Spinal cord (tissue), 10 donors: ENCODE measurements at places on chromosomes 5 and 9. TPM values are rescaled to one million over a fixed set of nuclear protein-coding genes. Genes with fewer than 3 reads are reported as not detected.
A peak's percentile ranks its signal among the peaks of the same experiment; 100 is the strongest.

Gene FGD3
- 15.3 TPM for polyA plus RNA-seq

GRCh38 chr9:35553670-35554543 lies 51.2 kb upstream of the TESK1 start:
- peak; percentile 51 for DNase-seq

DNA sequence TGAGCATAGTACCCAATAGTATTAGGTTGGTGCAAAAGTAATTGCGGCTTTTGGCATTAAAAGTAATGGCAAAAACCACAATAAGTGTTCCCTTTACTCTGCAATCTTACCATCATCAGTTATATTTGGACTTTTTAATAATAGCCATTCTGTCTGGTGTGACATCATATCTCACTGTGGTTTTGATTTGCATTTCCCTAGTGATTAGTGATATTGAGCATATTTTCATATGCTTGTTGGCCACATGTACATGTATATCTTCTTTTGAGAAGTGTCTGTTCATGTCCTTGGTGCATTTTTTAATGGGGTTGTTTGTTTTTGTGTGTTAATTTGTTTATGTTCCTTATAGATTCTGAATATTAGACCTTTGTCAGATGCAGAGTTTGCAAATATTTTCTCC lies 289.9 kb downstream of the FAM170A start:
- no peak for DNase-seq

DNA sequence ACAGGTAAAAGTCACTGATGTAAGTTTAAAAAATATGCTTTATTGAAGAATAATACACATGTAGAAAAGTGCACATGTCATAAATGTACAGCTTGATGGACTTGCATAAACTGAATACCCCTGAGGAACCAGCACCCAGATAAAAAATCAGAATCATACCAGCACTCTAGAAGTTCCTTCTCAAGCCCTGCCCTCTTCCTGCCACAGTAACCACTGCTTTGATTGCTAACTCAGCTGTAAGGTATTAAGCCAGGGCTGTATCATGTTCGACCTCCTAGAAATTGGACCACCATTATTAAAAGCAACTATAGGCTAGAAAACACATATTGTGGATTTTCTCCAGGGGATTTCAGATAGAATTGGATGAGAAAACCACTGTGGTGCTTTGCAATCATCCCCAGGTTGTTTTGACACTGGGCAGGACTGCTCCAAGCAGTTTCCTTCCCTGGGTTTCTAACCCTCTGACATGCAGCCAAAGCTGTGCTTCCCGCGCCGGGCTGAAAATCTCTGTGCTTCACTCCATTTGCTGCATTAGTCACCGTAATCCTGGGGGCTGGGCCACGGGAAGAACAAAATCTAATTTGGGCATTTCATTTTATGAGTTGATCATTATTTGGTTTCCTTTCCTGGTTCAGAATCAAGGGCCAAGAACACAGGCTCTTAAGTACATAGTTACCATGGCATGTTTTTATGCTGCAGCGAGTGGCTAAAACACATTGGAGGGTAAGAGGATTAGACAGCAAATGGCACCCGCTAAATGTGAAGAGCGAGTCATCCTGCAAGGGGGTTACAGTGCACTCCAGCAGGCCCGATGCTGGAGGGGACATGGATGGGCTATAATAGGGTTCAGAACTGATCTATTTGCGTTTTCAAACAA lies 139.4 kb upstream of the IL12B start:
- DNase-seq, result no peak

DNA sequence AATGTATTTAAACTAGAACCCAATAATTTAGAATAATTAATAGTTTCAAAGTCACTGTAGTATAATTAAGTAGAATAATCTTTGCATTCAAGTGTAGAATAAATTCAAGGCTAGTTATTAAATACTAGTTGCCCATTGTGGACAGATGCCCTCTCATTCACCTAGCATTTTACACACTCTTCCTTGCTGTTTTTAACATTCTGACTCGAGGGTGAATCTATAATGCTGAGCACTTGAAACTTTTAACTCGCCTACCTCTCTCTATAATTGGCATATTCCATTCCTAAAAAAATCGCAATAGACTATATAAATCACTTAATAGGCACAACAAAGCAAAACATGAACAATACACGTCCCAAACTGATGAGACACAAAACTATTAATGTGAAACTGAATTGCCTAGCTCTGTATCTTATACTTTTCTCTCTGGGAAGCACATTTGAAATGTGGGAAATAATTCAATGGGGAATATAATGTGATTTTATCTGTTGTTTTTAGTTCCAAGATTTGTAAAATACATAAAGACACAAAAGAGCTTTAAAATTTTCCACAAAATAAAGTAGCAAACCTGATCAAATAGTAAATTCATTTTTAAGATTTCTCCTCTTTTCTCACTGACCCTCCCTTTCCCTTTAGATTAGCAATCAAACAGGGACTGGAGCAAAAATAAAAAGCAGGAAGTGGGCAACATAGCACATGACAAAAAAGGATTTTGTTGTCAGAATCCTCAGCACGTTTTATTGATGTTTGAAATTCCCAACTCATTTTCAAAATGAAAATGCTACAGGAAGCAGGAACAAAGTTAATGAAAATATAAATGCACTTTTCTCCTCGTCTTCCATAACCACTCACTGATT lies 295.6 kb downstream of the PDE4D start:
- DNase-seq, result no peak

DNA sequence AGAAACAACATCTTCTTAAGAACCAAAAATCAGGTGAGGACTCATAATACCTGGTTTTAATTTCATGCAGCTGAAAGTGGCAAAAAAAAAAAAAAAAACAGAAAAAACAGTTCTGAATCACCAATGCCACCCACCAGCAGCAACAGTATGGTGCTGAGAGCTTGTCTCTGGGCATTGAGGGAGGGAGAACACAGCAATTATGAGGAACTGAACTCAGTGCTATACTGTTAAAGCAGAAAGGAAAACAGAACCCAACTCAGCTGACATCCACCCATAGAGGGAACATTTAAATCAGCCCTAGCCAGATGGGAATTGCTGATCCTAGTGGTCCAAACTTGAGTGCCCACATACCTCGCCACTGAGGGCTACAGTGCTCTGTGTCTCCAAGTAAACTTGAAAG lies 657.9 kb downstream of the ACTL7B start:
- no peak for DNase-seq

GRCh38 chr5:14671414-14671813 lies 6.9 kb downstream of the OTULIN start:
- DNase-seq, result no peak

- peak; percentile 50 for DNase-seq
Measured at GRCh38 chr5:123810253-123810652, 298.3 kb downstream of the CSNK1G3 start.

DNA sequence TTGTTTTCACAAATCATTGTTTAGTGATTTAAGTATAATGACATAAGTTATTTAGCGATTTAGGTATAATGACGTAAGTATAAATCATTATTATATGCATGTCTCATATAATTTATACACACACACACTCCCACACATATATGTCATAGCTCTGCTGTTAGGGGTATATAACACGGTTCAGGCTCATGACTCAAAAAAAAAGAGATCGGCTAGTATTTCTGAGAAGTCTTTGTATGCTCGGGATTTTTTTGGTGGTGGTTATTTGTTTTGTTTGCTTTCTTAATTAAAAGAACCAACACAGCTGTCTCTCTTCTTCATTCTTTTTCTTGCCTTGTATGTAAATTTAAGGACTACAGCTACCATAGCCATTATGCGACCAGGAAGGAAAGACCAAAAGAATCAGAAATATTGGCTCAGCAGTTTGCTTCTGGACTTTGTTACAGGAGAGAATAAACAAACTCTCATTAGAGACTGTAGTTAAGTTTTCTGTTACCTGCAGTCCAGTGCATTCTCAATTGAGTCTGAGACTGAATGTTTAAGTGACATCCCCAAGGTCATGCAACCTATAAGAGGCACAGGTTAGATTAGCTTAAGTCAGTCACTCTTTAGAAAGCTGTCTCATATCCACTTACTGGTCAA lies 83.2 kb upstream of the NREP start:
- DNase-seq, result no peak

Gene PCDHGB2
- 14.0 TPM for polyA plus RNA-seq

GRCh38 chr5:55699041-55699688 lies 13.0 kb downstream of the SLC38A9 start:
- no peak for DNase-seq

GRCh38 chr5:6291961-6292360 lies 86.4 kb downstream of the MED10 start:
- DNase-seq, result no peak

DNA sequence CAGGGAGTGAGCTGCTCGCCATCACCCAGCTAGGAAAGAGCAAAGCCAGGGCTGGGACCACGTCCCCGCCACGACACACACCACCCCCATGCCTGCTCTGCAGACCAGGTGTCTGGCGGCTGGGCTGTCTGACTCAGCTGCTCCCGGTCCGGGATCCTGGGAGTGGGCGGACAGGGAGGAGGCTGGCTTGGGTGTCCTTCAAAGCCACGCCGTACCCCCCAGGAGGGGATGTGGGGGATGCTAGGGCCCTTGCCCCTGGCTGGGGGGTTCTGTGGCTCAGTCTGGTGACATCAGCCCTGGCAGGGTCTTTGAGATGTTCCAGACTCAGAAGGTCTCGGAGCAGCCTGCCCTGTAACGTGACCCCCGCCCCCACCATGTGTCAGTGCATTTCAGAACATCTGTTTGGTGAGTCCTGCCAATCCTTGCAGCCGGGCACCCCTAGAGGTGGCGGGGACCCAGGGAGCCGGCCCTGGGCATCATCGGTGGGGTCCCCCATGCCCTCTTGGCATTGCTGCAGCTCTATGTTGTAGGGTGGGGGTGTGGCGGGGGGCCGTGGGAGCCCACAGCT lies 62.3 kb downstream of the HMCN2 start:
- no peak for DNase-seq

Gene CDH12
- 5.8 TPM for polyA plus RNA-seq

Gene FOCAD
- polyA plus RNA-seq, result 32.3 TPM

GRCh38 chr9:89956907-89957306 lies 352.1 kb downstream of the GADD45G start:
- DNase-seq, result no peak

DNA sequence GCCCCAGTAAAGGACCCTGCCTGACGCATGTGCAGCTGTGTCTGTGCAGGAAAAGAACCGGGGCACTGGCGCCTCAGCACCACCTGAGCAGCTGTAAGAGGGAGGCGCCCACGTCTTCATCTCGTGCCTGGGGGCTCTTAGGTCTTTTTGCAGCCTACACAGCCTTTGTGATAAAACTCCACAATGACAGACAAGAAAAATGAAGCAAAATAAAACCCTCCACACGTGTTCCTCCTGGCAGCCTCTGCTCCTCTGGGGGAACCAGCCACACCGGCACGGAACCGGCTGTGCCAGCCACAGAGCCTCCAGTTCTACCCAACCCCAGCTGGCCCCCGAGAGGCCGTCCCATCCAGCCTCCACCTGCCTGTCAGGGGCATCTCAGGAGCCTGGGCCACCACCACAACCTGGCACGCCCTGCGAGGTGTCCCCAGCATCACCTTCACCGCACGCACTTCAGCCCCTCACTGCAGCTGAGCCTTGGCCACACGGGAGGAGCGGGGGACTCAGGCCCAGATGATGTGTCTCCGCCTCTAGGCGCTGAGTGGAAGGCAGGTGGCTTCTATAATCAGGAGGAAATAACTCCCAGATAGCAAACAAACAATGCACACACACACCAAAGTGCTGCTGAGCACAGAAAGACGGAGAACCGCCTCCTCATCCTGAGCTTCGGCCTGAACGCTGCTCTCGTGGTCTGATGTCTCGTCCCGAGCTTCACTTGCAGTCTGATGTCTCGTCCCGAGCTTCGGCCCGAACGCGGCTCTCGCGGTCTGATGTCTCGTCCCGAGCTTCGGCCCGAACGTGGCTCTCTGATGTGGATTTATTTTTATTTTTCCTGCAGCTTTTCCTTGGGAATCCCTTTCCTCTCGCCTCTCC lies 28.6 kb upstream of the NSMF start:
- DNase-seq, result no peak

Gene IFNA13
- polyA plus RNA-seq, result not detected

- no peak for DNase-seq
Measured at GRCh38 chr9:69809304-69809863, 11.2 kb upstream of the CFAP95 start.

- no peak for DNase-seq
Measured at GRCh38 chr9:130756455-130757152, 63.0 kb downstream of the EXOSC2 start.

GRCh38 chr5:168947212-168947868 lies 353.6 kb downstream of the SLIT3 start:
- DNase-seq, result no peak

Gene PRDM9
- polyA plus RNA-seq, result not detected

Gene IRGM
- 0.59 TPM for polyA plus RNA-seq

GRCh38 chr5:108636135-108636853 lies 111.4 kb upstream of the FER start:
- no peak for DNase-seq

GRCh38 chr5:179417016-179417415 lies 71.8 kb upstream of the ADAMTS2 start:
- DNase-seq, result no peak

DNA sequence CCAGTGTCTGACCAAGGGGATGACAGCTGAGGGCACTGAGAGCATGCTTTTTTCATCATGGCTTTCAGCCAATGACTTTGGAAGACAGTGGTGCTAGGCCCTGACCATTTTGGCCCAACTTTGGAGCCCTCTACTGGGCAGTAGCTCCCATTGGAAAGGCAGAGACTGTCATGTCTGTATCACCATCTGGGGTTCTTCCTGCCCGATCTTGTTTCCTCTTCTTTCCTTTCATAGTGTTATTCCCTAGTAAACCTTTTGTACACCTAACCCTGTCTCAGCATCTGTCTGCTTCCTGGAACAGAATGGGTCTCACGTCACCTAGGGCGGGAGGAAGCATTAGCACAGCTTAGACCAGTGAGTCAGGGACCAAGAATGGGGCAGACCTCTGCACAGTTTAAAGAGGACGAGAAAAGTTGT lies 97.4 kb upstream of the MAST4 start:
- DNase-seq, result no peak

GRCh38 chr5:137347865-137348264 lies 151.3 kb downstream of the SPOCK1 start:
- no peak for DNase-seq

DNA sequence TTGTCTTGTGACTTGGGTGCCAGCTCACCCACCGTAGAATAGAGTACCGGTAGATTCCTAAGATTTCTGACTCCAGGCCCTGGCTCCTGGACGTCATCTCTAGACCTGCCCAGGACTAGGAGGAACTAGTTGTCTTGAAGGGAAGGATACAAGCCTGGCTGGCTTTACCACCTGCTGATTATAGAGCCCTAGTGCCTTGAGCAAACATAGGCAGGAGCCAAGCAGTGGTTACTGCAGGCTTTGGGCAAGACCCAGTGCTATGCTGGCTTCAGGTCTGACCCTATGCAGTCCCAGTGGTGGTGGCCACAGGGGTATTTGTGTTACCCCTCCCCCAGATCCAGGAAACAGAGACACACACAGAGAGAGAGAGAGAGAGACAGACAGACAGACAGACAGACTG lies 606.2 kb downstream of the PDE4D start:
- no peak for DNase-seq

Gene FGF10
- 2.9 TPM for polyA plus RNA-seq

Gene TRPM3
- polyA plus RNA-seq, result 16.7 TPM

DNA sequence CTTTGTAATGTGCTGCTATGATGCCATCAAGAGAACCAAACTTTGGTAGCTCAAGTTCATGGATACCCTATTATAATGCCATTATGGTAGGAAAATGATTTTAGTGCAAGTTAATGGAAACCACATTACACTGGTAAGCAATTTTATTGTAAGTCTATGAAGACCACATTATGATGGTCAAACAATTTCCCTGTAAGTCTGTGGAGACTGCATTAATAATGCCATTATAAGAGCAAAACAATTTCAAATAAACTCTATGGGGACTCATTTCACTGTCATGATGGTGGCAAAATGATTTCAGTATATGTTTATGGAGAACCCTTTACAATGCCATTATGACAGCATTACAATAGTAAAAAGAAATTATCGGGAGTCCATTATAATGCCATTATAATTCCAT lies 602.0 kb upstream of the MEF2C start:
- no peak for DNase-seq
